Activated T-cell treated with anti-CD3 and anti-CD28 coated beads for 48 hours (primary cell): ENCODE measurements at places on chromosomes 1 and 21.

DNA sequence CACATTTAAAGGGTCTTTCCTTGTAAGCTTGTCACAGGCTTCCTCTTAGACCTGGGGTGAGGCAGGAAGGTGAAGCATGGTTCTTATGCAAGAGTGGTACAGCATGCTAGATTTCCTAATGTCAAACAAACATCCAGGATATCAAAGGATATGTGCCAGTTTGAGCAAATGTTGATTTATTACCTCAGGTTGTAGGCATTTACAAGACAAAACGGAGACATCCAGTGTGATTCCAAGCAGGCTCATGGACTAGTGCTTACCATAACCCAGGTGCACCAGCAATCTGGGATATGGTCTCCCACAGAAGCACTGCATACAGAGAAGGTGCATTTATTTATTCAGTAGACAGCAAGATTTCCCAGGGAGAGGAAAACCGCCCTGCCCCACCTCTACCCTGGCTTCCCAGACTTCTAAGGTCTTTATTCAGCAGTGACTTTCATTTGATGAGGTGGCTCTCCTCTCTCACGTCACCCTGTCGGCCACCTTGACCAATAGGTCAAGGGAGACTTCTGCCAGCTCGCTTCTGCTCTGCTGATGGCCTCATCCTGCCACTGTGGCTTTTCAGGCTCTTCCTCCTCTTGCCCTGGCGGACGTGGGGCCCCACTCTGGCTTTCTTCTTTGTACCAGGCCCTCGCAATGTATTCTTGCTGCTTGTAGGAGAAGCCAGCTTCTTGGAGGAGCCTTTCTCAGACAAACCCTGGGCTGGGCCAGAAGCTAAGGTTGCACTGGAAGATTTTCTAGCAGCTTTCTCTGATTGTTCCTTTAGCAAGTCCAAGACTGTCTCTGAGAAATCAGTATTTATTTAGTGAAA, 25.6 kb downstream of the HHIPL2 start:
- no peak for DNase-seq

DNA sequence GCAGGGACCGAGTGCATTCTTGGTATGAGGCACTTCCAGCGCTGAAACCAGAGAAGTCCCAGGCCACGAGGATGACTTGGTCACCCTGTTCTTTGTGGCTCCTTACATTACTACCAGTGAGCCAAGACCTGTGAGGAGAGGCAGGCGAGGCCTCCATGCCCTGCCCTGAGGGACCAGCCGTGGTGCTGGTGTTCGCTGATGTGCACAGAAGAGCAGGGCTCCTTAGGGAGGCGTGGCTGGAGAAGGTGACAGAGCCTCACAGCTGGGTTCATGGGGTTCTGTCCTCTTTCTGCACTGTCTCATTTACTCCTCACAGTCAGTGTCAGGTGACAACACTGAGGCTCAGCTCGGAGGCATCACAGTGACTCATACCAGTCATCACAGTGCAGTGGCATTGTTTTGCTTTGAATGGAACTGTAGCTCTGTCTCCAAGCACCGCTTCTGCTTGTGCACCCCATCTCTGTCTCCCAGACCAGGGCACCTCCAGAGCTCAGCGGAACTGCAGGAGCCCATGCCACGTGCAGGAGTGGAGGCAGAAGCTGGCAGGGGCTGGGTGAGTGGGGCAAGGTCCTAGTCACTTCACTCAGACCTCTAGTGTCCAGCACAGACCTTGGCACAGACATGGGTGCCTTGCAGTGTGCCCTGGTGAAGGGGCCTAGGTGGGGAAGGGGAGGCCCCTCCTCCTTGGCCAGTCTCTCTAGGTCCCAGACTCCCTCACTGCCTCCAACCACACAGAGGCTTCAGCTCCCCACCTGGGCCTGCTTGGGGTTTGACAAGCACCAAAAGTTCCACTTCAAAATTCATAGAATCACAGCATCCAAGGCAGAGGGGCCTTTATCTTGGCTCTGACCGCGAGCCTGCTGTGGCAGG, 310.9 kb downstream of the MATN1 start:
- no peak for DNase-seq

- no peak for DNase-seq
These were observed 17.7 kb upstream of the A3GALT2 start for GRCh38 chr1:33338440-33339211.

GRCh38 chr1:42941640-42942330, 16.9 kb downstream of the SLC2A1 start:
- DNase-seq = no peak

DNA sequence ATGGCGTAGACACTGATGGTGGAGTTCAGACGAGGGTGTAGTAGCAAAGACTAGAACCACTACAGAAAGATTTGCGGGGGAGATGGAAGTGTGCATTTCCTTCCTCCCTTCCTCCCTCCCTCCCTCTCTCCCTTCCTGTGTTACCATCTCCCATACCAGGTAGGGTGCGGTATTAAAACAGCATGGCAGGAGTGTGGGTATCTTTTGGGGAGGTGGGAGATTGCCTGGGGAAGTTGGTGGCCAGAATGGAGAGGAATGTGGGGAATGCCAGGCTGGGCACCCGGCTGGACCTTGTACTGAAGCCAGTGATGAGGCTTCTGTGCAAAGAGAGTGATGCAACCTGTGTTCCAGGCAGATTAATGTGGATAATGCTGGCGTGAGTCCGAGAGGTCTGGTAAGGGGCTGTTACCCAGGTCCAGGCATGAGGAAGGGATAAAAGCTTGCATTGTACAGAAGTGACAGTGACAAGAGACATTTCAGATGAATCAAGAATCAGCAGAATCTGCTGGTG, 30.3 kb upstream of the PPP2R5A start:
- DNase-seq = no peak

- no peak for DNase-seq
These were observed 102.6 kb downstream of the PDE9A start for GRCh38 chr21:42755766-42756579.

DNA sequence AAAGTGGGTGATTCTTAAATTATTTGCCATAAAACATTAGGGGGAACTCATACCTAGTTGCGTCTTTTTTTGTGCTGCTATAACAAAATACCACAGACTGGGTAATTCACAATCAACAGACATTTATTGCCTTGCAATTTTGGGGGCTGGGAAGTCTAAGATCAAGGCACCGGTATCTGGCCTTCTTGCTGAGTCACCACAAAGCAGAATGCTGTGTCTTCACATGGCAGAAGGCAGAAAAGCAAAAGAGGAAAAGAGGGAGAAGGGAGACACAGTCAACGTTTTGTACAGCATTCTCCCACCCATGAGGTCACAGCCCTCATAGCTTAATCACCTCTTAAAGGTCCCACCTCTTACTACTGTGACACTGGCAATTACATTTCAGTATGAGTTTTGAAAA, 291.0 kb downstream of the CHRM3 start:
- DNase-seq = no peak

- DNase-seq = no peak
These were observed 16.0 kb downstream of the LCK start for GRCh38 chr1:32266921-32267591.

GRCh38 chr1:76679534-76680152, 187.6 kb upstream of the ST6GALNAC5 start:
- no peak for DNase-seq

DNA sequence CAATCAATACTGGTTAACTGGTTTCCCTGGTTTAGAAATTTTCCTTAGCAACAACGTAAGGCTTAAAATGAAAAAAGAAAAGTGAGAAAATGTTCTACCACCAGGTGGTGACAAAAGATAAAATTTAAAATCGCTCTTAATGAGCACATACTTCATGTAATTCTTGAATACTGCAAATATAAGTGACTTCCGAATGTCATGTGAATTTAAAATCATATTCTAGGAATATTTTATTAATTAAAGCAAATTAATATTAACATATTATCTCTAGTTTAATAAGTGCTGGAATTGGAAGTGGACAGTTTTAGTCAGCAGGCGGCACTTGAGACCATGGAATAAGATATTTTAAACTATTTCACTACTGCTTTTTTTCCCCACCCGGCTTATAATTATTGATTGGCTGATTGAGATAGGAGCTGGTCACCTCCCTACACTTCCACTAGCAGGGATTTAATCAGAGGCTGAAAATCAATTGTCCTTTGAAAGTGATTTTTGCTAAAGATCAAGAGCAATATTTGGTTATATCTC, 5.0 kb upstream of the ADAMTS1 start:
- DNase-seq = no peak

DNA sequence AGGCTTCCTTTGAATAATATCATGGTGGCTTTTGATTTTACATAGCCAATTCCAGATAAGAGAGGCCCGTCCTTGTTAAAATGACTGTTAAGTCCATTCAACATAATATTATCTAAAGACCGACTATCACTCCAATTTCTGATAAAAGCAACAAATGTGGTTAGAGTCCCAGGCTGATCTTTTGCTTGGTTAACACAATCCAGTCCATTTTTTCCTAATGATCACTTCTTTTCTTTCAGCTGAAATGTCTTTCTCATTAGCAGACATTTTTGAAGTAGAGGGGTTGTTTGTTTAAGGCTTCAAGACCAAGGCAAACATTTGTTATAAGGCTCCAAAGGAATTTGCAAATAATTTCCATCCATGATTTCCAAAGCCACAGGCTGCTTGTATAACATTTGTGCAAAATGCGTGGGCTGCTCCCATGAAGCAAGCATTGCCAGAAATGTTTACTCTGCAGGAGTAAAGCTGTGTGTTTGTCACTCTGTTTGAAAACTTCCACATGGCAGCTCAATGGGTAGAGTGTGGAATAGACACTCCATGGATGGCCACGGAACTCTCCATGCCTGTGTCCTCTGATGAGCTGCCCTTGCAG, 111.5 kb downstream of the PSMG1 start:
- DNase-seq = no peak

GRCh38 chr1:162138112-162138511, 68.6 kb downstream of the NOS1AP start:
- DNase-seq = no peak

DNA sequence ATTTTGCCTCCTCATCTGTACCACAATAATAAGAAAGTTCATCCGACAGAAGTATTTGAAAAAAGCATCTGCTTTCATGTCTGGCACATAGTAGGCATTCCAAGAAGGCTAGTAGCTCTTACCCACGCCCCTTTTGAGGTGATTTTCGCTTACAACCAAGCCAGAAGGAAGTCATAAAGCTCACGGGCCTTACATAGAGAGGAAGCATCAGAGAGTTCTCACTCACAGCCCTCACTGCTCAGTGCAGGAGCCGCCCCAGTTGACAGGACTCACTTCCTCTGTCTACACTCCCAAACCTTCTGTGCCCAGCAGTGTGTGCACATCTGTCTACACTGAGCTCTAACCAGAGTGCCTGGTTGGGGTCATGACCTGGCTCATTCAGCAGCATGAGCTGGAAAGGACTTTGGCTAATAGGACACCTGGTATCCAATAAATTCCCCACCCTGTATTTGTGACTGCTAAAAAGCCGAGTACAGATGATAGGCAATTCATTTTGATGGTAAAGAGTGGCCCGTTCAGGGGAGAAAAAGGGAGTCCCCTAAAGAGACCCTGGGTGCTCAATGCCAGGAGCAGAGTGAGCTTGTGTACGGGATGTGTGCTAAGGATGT, 36.8 kb upstream of the DUSP10 start:
- no peak for DNase-seq

DNA sequence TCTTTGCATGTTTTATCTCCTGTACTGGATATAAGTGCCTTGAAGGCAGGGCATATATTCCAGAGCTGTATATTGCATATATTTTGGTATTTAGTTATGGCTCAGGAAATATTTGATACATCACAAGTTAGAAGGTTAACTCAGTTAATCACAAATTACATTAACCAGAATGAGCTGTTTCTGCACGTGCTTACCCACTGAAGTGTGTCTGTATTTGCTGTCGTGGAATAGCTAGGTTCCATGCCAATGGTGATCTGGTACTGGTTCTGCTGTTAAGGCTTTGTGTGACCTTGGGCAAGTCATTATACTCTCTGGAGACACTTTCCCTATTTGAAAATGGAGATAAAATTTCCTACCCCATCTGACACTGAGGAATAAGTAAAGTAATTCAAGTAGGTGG, 50.7 kb downstream of the OSBPL9 start:
- DNase-seq = no peak

DNA sequence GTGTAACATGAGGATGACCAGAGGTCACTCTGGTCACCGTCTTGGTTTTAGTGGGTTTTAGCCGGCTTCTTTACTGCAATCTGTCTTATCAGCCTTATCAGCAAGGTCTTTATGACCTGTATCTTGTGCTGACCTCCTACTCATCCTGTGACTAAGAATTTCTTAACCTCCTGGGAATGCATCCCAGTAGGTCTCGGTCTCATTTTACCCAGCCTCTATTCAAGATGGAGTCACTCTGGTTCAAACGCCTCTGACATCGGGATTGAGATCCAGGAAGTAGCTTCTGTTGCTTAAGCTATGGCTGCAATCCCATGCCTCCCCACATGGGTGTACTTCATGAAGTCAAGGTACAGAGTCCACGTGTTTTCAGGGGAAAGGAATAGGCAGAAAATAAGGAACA, 19.9 kb downstream of the FMN2 start:
- DNase-seq = no peak

- DNase-seq = no peak
These were observed 413.3 kb upstream of the ADGRL2 start for GRCh38 chr1:81387446-81387845.

DNA sequence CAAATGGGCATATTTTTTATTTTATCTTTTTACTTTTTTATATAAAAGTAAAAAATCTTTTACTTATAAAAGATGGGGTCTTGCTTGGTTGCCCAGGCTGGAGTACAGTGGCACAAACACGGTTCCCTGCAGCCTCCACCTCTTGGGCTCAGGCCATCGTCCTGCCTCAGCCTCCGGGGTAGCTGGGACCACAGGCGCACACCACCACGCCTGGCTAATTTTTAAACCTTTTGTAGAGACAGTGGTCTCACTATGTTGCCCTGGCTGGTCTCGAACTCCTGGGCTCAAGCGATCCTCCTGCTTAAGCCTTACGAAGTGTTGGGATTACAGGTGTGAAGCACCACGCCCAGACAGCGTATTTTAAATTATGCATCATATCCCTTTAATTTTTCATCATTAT, 986 bp downstream of the H6PD start:
- DNase-seq = no peak

- DNase-seq = no peak
These were observed 52.2 kb downstream of the SDC3 start for GRCh38 chr1:30856260-30856790.

- no peak for DNase-seq
These were observed 6.8 kb downstream of the LAPTM5 start for GRCh38 chr1:30750731-30751291.

- DNase-seq = no peak
These were observed 543.6 kb upstream of the B3GALT2 start for GRCh38 chr1:193730017-193730416.

- no peak for DNase-seq
These were observed 18.2 kb downstream of the DNALI1 start for GRCh38 chr1:37574834-37575480.

DNA sequence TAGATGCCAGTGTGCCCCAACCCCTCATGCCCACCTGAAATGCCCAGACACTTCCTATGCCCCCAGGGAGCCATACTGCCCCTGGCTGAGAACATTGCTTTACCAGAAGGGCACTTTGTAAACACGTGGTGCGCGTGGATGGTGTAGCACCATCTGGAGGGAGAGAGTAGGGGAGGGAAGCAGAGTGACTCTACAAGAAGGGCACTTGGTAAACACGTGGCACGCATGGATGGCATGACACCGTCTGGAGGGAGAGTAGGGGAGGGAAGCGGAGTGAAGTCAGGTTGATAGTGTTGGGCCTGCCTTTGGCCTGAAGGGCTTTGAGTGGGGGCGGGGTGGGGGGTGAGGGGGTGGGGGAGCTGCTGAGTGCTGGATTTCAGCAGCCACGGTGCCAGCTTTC, 324.0 kb upstream of the VAMP3 start:
- DNase-seq = no peak

GRCh38 chr1:101181930-101182329, 54.9 kb upstream of the S1PR1 start:
- DNase-seq = no peak

- DNase-seq = no peak
These were observed 85.3 kb downstream of the FOXD2 start for GRCh38 chr1:47522935-47523834.

- no peak for DNase-seq
These were observed 72.4 kb downstream of the KCNJ15 start for GRCh38 chr21:38329162-38329561.
